Activated gamma-delta T cell treated with anti-CD3 and anti-CD28 coated beads, Interleukin-2, amount 50 U/mL, for 16 hours (primary cell): ENCODE measurements at places on chromosomes 12 and 14.
A peak's percentile ranks its signal among the peaks of the same experiment; 100 is the strongest.

DNA sequence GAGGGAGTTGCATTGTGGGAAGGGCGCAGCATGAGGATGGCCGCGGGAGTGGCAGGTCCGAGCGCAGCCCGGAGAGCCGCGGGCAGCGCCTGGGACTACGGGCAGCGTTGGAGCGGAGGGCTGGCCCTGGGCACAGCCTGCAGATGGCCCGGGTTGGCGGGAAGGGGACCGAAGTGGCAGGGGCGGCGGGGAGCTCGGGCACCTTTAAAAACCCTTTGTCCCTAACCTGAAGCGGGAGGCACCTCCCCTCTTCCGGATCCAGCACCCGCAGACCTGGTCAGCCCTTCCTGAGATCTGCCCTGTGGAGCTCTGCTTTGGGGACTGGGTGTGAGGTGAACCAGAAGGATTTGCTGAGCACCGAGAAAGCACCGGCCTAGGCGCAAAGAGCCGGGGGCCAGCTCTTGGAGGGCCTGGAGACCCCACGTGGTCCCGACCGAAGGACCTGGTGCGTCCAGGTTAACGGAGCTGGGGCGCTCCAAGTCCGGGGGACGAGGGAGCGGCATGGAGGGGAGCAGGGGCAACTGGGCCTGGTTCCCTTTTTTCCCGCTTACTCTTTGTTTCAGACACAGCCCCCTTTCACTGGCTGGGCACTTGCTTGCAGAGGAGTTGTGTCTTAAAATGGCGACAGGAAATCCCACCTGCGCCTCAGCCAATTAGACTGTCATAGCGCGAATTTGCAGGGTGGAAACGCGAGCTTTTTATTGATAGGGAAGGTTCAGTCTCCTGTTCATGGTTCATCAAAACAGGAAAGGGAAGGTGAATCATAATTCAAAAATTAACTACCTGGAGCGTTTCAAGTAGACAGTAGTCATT is 792 bp upstream of the SLC38A1 start:
- DNase-seq: peak; percentile 52

DNA sequence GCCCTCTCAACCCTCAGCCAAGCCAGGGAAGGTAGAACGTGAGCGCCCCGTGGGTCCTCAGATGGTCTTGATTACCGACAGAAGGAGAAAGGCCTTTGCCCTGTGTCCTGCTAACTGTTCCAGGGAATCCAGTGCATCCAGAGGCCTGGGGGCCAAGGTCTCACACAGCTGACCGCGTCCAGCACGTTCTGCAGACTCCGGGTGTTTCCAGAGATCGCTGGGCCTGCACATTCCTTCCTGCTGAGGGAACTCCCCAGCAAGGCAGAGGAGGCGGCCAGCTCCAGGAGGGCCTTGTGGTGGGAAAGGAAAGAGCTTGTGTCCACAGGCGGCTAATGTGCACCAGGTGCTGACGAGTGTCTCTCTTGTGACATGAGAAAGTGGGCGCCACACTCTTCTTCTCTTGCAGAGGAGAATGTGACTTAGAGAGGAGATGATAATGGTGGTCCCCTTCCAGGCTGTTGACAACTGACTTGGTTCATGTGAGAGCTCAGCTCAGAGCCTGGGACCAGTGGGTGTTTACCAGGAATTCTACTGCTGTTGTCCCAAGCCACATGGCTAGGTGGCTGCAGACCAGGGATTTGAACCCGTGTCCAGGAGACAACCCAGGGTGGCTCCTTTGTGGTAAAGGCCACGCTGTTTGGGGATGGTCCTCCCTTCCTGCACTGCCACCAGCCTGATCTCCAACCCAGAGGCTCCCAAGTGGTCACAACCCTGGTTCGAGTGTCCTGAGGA is 46.8 kb upstream of the DLK1 start:
- no peak for DNase-seq

DNA sequence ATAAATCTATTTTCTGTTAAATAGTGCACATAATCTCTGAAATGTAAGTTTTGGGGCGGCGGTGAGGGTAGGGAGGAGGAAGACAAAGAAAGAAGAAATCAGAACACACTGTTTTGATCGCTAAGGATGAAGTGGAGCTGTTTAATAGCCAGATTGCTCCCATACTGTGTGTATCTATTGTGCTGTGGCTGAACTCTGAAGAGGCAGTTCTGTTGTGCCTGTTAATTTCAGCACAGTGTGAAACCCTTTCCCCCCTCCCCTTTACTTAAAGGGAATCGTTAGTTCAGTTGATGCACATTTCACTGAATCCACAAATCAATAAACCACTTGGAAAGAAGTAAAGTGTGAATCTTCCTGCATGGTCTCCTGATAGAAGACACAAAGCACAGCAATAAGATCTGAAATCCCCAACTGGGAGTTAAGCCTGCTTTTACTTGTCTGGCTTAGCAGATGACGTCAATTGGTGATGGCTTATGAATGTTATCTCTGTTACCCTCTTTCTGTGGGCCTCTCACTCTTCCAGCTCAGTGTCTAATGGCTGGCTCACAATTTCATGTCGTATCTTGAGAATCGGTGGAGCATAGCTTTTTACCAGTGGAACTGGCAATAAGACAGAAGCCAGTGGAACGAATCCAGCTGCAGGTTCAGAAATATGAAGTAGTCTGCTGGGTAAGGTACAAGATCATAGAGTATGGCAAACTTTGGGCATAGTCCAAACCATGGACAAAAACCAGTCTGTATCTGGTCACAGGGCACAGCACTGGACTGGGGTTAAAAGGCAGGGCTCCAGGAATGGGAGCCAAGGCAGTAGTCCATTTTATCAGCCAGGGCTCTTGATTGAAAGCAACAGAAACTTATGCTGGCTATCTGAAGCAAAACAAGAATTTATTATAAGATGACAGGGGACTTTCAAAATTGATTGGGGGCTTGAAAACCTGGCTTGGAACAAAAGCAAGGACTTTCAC is 413.5 kb upstream of the SEL1L start:
- DNase-seq: no peak

GRCh38 chr12:77816196-77816595 is 14.5 kb upstream of the NAV3 start:
- no peak for DNase-seq

- DNase-seq: peak; percentile 58
Measured at GRCh38 chr12:57476162-57476992, 3.3 kb downstream of the ARHGAP9 start.

- no peak for DNase-seq
Measured at GRCh38 chr12:107533218-107533617, 152.4 kb upstream of the PWP1 start.

GRCh38 chr12:61385771-61386170 is 874.4 kb upstream of the USP15 start:
- no peak for DNase-seq

DNA sequence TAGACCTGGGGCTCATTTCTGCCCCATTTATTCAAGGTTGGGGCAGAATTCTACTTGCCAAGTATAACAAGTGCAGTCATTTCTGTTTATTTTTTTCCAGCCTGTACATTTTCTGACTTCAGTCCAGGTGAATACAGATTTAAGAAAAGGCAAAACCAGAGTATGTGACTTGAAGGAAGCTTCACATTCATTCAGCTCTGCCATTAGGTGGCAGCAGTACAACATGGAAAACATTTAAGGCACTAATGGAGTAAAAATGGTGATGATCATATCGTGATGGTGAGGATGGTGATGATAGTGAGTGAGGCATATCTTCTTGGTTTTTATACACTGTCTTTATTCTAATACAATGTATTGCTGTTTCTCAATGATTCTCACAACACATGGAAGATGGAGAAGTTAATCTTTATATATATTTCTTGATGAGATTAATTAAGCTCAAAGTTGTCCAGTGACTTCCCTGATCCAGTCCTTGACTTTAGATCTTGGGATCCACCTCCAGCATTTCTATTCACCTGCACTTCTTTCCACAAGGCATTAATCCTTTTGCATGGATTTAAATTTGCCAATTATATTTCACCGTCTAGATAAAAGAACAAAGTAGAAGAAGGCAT is 176.7 kb upstream of the SEL1L start:
- DNase-seq: no peak

GRCh38 chr14:35395283-35395682 is 9.3 kb downstream of the NFKBIA start:
- no peak for DNase-seq

GRCh38 chr12:95516757-95517156 is 34.5 kb downstream of the USP44 start:
- DNase-seq: no peak

GRCh38 chr12:40963751-40964150 is 224.4 kb upstream of the PDZRN4 start:
- no peak for DNase-seq

GRCh38 chr14:67140556-67140955 is 48.7 kb upstream of the GARIN2 start:
- DNase-seq: no peak

DNA sequence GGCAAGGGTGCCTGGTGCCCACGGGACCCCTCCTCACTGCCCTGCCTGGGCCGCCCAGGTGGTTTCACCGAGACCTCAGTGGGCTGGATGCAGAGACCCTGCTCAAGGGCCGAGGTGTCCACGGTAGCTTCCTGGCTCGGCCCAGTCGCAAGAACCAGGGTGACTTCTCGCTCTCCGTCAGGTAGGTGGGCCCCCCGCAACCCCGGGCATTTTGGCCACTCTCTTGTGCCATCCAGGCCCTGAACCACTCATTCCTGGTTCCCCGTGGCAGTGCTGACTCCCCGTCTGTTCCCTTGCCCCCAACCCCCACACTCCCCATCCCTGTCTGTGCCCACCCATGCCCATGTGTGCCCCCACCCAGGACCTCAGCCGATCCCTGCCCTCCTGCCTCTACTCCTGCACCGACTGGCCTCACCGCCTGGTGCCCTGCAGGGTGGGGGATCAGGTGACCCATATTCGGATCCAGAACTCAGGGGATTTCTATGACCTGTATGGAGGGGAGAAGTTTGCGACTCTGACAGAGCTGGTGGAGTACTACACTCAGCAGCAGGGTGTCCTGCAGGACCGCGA is 480 bp downstream of the PTPN6 start:
- DNase-seq: no peak

DNA sequence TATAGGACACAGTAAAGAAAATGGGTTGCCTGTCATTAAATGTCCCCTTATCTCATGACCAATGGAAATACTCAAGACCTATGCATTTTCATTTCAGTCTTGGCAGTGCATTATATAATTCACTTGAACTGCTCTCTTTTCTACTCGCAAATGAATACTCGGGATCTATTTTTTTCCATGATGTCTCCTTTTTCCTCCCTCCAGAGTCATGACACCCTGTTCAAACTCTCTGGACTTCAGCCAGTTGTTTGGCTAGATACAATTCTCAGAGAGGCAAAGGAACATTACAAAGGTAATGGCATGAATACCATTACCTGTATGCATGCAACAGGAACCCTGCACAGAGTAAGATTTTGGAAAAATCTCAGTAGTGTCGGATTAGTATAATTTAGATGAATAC is 130.9 kb downstream of the GPR135 start:
- no peak for DNase-seq

- DNase-seq: no peak
Measured at GRCh38 chr12:3777206-3777809, 24.4 kb upstream of the CRACR2A start.

DNA sequence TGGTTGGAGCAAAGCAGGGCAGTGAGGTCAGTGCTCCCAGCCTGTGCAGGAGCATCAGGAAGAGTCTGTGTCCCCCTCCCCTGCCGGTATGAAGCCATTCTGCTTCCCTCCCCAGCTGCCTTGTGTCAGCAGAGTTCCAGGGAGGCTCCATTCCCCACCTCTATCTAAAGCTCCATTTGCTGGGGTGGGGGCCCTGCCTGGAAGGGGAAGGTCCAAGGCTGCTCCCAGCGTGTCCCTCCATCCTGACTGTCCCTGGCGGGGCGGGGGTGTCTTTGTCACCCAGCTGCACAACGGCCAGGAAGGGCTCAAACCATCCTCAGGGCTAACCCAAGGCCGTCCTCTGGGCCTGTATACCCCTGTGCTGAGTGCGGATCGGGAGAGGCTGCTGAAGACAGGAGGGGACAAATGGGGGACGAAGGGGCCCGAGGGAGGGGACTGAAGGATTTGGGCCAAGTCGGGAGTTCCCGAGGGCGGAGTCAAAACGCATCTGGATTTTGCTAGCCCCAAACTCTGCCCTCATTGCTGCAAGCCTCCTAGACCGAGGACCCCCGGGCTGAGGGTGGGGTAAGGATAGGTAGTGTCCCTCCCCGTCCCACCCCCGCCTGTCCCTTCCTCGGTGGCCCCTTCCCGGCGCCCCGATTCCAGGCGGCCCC is 748 bp upstream of the ACVRL1 start:
- no peak for DNase-seq

- DNase-seq: no peak
Measured at GRCh38 chr12:95591731-95592130, 40.5 kb upstream of the USP44 start.

GRCh38 chr12:58932806-58933681 is 12.7 kb upstream of the LRIG3 start:
- DNase-seq: no peak

- no peak for DNase-seq
Measured at GRCh38 chr12:79534029-79534867, 156.5 kb downstream of the PAWR start.

DNA sequence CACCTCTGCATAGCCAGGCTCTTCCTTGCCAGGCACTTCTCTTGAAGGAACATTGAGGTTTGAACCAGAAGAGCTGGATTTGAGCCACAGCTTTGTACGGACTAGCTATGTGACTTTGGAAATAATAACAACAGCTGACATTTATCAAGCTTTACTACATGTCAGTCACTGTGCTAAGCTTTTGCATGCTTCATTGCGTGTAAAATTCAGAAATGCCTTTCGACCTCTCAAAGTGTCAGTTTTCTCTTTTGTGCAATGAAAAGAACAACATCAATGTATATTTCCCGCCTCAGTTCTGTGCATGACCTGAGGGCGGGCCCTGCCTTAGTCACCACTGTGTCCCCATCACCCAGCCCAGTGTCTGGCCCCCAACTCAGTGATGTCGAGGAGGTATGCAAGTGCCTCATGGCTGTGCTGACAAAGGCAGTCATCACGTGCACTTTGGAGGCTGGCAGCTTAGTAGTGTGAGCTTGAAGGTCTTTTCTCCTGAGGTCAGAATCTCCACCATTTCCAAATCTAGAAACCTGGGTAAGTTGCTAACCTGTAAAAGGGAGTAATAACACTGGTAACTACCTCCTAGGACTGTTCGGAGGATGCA is 17.9 kb upstream of the AQP2 start:
- no peak for DNase-seq

DNA sequence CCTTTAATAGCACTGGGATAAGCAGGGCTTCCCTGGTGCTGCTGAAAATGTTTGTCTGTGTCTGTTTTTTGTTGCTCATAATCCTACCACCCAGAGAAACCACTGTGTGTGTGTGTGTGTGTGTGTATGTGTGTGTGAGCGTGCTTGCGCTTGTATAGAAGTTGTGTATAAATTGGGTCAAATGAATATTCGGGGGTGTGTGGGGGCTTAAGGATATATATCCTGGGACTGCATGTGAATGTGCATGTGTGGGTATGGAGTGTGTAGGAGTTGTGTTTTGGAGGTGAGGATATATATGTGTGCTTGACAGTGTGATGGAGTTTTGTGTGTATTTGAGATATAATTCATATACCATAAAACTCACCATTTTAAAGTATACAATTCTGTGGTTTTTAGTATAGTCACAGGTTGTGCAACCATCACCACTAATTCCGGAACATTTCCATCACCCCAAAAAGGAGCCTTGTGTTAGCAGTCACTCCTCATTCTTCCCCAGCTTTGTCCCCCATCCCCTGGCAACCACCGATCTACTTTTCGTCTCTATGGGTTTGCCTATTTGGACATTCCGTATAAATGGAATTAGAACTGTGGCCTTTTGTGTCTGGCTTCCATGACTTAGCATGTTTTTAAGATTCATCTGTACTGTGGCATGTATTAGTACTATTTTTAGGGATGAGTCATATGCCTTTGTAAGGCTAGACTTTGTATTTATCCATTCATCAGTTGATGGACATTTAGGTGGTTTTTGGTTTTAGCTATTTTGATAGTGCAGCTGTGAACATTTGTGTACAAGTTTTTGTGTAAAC is 25.6 kb downstream of the TCTN1 start:
- no peak for DNase-seq

GRCh38 chr12:1811281-1811947 is 9.0 kb upstream of the LRTM2 start:
- no peak for DNase-seq
